H54 (cell line): ENCODE measurements at places on chromosomes 4 and X.

GRCh38 chr4:170088716-170089115 lies 1.0 kb downstream of the AADAT start:
- DNase-seq = no peak

DNA sequence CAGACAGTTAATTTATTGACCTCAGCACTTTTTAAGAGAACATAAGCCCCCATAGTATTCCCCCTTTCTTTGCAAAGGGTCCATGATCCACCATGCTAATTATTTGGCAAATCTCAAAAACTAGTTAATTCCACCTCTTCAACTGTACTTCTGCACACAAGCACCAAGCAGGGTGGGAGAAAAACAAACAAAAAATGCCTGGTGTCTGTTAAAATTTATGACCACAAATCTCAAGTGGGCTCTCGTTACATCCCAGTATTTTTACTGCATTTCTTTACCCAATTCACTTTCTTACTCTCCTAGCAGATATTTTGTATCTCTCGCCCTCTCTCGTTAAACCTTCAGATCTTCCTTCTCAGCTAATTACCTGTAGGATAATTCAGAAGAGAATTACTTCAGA lies 6.1 kb downstream of the ARSJ start:
- no peak for DNase-seq

- DNase-seq = no peak
Observed at GRCh38 chr4:54213001-54213400, 16.1 kb upstream of the PDGFRA start.

DNA sequence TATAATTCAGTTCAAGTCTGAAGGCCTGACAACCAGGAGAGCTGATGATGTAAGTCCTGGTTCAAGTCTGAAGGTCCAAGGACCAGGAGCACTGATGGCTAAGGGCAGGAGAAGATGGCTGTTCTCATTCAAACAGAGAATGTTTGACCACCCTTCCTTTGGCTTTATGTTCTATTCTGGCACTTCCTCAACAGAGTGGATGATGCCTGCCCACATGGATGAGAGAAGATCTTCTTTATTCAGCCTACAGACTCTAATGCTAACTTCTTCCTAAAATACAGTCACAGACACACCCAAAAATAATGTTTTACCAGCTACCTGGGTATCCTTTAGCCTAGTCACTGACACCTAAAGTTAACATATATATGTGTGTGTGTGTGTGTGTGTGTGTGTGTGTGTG lies 25.6 kb upstream of the IRF2 start:
- DNase-seq = no peak

- DNase-seq = no peak
Observed at GRCh38 chr4:166043801-166044200, 170.8 kb downstream of the TLL1 start.

- no peak for DNase-seq
Observed at GRCh38 chr4:114998316-114998715, 115.1 kb downstream of the NDST4 start.

GRCh38 chr4:101763576-101763975 lies 27.0 kb upstream of the BANK1 start:
- no peak for DNase-seq

DNA sequence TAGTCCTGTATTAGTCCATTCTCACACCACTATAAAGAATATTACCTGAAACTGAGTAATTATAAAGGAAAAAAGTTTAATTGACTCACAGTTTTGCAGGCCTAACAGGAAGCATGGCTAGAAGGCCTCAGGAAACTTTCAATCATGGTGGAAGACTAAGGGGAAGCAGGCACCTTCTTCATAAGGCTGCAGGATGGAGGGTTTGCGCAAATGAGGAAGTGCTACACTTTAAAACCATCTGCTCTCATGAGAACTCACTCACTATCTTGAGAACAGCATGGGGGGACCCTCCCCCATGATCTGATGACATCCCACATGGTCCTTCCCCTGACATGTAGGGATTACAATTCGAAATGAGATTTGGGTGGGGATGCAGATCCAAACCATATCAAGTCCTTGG lies 12.1 kb upstream of the MAGEA11 start:
- DNase-seq = no peak

DNA sequence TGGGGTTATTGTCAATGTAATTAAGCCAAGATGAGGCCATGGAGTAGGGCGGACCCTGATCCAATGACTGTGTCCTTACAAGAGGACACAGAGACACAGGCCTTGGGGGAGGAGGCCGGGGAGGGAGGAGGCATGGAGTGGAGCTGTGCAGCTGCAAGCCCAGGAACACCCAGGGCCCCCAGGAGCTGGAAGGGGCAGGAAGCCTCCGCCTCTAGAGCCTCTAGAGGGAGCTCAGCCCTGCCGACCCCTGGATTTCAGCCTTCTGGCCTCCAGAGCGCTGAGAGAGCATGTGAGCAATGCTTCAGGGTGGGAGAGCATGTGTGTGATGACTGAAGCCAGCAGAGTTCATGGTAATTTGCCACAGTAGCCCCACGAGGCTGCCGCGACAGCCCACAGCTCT lies 234.6 kb downstream of the AFAP1 start:
- DNase-seq = no peak

- no peak for DNase-seq
Observed at GRCh38 chr4:141395246-141395830, 174.6 kb downstream of the ZNF330 start.

- DNase-seq = no peak
Observed at GRCh38 chr4:96691521-96691920, 851.6 kb downstream of the PDHA2 start.

DNA sequence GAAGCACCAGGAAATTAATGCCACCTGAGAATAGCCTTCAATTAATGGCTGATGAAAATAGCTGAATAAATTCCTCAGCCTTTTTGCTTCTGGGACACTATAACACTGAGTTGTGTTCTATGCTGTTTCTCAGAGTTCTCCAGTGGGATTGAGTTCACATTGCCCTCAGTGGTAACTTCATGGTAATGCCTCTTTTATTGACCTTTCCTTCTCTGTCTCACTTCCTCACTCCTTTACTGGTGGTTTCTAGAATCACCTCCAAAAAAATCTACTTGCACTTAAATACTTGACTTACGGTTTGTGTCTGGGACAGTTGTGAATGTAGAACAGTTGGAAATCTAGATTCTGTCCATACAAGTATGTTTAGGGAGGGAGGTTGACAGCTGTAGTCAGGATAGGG lies 293.7 kb downstream of the PPP1R2C start:
- no peak for DNase-seq

DNA sequence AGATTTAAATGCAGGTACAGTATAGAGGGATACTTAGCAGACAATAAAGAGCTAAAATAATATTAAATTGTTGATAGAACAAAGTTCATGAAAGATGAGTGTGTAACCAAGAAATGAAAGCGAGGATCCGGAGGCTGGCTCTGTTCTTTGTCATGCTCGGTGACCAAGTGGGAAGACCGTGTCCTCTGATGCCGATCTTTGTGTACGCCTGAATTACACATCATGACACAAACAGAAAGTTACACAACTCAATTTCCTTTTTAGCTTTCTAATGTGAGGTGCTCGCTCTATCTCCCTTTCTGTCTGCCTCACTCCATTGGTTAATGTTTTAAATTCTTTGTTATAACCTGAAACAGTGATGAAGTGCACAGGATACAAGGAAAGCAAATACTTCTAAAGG lies 114.8 kb upstream of the NEIL3 start:
- no peak for DNase-seq

GRCh38 chr4:43456383-43456782 lies 563.9 kb downstream of the GRXCR1 start:
- no peak for DNase-seq

- no peak for DNase-seq
Observed at GRCh38 chr4:100348473-100348872, 158.2 kb upstream of the DDIT4L start.

DNA sequence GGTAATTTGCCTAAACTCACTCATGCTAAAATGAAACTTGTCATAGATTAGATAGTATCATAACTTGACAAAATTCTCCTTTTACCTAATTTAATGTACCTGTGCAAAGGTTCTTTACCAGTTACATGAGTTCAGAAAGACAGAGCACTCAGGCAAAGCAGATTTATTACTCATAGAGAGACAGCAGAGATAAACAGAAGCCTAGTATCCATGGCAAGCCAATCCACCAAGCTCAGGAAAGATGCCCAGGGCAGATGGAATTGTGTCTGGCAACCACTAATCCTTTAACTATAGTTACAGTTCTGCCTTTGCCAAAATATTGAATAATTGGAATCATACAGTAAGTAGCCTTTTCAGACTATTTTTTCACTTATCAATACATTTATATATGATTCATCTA lies 826.2 kb downstream of the TECRL start:
- DNase-seq = no peak

DNA sequence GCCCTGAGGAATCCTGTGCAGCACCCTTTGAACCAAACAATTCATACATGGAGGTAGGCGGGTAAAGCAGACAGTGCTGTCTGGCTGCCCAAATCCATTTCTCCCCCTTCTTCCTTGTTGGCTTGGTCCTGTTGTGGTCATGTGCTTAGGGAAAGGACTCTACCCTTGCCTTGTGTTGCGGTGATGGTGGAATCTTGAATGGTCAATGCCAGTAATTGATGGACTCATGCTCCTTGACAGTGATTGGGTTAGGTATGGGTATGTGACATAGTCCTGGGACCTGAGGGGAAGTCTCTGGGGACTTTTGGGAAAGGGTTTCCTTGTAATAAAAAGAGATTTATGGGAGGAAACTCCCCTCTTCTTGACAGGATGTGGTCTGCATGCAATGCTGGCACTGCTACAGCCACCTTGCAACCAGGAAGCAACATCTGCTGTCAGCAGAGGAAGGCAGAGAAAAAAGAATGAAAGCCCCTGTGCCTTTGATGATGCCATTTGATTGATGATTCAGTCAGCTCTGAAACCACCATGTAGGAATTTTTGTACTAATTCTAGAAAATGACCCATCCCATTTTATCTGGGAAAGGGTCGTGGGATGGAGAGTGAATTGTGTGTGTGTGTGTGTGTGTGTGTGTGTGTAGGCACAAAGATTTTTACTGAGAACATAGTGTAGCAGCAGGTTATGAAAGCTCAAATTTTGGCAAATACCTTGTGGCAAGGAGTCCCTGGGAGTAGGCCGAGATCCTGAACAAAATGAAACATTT lies 30.0 kb upstream of the HUWE1 start:
- DNase-seq = no peak

DNA sequence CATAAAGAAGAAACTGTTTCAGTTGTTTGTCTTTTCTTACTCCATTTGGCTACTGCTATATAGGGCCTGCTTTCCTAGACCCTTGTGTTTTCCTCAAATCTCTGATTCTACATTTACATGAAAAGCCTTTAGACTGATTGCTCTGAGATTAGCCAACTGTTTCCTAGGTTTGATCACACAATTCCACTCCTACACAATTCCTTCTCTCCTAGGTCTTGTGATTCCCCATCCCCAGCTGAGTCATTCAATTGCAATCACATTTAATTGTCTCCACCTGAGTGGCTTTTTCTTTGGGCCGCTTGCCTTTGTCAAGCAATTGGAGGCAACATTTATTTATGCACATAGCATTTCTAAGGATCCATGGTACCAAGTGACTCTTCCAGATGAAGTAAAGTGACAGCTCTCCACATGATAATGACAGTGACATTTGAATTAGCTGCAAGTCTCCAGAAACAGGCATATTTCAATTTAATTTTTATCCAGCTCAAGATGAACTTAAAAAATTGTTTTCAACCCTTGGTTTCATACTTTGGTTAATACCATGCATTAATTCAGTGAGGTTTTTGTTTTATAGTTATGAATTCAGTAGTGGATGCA lies 35.8 kb downstream of the ATXN3L start:
- DNase-seq = no peak

- DNase-seq = no peak
Observed at GRCh38 chr4:5435201-5435600, 273.2 kb downstream of the EVC2 start.

DNA sequence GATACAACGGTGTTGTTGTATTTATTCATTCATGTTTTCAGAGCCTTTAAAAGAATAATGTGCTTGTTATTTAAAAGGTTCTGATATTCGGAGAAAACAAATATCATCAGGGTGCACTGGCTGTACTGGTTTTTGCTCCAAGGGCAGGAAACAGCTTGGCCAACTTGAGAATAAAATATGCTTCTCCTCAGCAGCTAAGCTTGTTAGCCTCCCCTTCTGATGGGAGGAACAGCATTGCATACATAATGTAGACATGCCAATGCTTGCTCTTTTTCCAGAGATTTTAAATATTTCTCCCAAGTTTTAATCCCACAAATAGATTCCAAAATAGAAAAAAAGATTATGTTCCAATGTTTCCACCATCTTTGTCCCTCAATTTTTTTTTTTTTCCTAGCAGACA lies 87.6 kb upstream of the RPL34 start:
- no peak for DNase-seq

GRCh38 chr4:26141051-26141721 lies 179.6 kb upstream of the RBPJ start:
- no peak for DNase-seq

DNA sequence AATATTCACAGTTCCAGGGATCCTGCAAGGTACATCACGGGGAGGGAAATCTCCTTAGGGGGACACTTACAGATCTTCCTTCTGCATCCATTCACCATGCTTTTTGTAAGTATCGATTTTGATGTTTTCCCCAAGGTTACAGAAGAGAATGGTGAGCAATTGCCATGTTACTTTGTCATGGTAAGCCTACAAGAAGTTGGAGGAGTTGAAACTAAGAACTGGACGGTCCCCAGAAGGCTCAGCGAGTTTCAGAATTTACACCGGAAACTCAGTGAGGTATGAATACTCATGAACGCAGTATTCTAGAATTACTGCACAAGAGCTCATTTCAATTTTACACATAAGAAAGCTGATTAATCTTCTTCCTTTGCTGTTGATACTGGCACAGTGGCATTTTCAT lies 53.9 kb downstream of the LRP2BP start:
- no peak for DNase-seq

GRCh38 chr4:2062808-2063524 lies 3.8 kb downstream of the NAT8L start:
- no peak for DNase-seq

DNA sequence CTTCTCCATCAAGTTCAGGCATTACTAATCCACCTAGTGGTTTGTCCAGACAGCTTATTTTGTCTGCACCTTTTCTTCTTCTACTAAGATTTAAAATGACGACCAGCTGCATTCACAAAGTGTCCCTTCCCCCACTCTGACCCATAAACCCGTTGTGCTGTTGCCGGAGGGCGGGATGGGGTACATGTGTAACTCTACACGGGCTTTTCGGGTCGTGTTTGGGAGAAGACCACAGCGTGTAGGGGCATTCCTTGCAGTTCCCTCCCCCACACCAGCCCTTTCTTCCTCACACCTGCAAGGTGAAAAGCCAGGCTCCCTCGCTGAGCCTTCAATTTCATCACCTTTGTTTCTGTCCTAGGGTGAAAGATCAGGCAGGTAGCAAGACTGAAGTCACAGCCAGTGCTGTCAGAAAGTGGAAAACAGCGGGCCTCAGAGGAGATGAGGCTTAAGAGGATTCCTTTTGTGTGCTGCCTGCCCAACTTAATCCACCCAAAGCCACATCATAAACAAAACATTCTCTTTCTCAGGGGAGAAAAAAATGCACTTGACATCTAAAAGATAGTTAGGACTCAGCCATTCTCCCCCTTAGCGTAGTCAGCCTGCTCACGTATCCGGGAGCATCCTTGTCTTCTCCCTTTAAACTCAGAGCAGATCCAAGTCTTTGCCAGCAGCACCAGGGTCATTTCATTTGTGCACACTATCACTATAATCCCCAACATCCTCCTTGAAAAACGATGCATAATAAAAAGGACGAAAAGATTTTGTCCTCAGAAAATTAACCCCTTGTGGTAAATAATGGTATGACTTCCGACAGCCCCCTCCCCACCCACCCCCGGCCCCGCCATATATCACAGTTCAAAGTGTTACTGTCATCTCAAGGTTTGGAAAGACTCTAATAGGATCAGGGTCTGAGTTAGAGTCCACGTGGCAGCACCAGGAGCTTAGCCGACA lies 599.0 kb downstream of the RAB28 start:
- no peak for DNase-seq

GRCh38 chr4:141090473-141090872 lies 42.8 kb downstream of the RNF150 start:
- DNase-seq = no peak
